ENCODE measurements at places on chromosomes 5 and 9.

GRCh38 chr5:156450778-156451177, 123.8 kb downstream of the SGCD start:
- no peak for DNase-seq

- DNase-seq: no peak
These were observed 24.6 kb upstream of the FBXL7 start for GRCh38 chr5:15475367-15475766.

DNA sequence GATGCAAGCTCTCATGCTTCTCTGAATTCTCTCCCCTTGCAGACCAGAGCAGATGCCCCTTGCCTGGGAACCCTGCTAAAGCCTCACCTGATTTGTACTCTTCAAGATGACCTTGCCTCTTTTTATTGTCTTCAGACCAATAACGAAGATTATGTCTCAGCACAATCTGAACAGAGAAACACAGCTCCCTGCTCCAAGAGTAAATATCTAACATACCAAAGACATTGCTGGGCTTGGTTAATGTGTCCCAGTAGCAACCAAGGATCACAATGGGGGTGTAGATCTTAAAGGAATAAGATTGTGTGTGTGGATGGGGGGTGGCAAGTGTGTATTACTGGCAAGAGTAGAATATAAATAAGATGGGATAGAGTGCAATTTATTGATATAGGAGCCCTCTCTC, 67.6 kb upstream of the LHFPL2 start:
- DNase-seq: no peak

GRCh38 chr5:135343413-135343812, 55.6 kb downstream of the MACROH2A1 start:
- DNase-seq: no peak

DNA sequence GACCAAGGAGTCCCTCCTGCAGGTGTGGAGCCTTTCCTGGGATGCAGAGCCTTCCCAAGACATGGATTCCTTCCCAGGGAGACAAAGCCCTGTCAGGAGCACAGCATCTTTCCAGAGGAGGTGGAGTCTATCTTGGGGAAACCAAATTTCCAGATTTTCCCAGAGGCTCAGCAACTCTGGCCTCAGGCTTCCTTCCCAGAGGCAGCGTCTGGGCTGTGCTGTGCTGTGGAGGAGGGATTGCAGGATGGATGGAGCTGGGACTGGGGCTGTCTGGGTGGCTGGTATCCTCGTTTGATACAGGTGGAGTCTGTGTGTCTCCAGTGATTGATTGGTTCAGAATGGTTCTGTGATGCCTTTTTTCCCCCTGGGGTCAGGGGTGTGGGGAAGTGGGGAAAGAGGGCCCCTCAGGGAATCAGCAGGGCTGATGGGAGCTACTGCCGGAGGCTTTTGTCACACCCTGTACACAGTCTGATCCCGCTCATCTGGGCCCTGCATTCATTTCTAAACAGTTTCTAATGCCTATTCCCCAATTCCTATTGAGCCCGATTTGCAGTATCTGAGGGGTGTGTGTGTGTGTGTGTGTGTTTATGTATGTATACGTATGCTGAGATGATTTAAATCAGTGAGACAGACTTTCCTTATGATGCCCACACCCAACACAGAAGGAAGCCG, 16.0 kb downstream of the OR13J1 start:
- no peak for DNase-seq

DNA sequence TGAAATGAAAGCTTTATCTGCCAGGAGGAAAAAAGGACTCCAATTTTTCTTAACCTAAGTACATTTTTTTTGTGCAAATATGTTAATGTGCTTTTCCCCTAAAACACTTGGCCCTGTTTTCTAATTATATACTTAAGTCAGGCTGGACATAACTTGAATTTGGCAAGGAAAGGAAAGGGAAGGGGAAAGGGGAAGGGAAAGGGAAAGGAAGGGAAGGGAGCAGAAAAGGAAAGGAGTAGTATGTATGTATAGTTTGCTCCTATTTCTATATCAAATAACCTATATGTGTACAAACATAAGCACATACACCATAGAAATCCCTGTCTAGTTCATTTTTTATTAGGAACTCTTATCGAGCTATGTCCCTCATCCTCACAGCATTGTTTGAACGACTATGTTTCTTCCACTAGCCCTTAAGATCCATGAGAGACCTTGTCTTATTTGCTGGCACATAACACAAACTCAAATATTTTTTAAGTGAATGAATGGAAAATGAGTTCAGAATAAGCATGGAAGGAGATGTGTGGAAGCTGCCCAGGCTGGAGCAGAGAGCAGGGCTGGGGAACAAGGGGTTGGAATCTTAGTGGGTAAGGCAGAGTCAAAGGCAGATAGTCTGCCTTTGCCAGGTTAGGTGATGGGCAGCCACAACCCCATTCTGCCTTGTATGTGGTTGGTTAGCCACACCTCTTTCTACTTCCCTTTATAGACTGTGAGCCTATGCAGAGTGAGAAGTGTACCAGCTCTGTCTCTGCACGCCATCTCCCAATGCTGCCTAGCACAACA, 70.0 kb downstream of the KLHL3 start:
- DNase-seq: peak; percentile 88

GRCh38 chr9:8536845-8537244, 737.3 kb upstream of the DMAC1 start:
- DNase-seq: no peak

- no peak for DNase-seq
These were observed 1716.1 kb upstream of the C9orf72 start for GRCh38 chr9:29289365-29289764.

DNA sequence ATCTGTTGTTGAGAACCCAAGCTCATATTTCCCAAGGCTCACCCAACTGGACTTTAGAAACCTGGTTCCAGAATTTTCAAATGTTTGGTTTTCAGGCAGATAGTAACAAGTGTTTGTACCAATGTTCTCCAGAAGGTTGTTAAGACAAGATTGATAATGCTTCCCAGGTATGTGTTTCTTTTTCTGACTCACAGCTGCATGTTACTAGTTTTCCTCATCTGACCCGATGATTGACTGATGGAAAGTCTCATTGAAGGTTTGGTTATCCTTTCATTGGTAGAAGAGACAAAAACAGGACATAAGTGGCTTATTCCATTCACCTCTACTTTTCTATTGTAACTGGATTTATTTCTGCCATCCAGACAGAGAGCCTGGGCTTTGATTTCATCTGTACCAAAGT, 10.4 kb downstream of the BASP1 start:
- no peak for DNase-seq

GRCh38 chr5:168874713-168875380, 295.7 kb upstream of the PANK3 start:
- peak; percentile 71 for DNase-seq

DNA sequence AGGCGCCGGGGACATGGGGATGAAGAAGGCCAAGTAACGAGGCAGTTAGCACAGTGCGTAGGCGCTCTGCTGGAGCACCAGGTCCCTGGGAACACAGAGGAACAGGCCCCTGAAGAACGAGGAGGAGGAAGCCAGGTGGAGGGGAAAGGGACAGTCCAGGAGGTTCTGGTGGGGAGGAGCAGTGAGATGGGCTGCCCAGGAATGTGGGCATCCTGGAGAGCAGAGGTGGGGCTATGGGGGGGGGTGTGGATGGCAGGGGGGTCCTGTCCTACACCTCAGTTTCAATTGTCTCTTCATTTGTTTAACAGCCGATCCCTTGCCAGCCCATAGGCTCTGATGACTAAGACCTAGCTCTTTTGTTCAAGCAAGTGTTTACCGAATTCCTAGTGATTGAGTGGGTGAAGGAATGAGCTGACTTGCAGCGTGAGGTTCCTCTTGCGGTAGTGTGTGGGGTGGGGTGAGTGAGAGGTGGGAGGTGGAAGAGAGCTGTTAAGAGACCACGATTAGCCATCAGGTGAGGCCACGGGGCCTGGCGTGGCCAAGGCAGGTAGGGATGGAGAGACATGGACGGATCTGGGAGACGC, 8.4 kb upstream of the PHYHD1 start:
- DNase-seq: no peak

DNA sequence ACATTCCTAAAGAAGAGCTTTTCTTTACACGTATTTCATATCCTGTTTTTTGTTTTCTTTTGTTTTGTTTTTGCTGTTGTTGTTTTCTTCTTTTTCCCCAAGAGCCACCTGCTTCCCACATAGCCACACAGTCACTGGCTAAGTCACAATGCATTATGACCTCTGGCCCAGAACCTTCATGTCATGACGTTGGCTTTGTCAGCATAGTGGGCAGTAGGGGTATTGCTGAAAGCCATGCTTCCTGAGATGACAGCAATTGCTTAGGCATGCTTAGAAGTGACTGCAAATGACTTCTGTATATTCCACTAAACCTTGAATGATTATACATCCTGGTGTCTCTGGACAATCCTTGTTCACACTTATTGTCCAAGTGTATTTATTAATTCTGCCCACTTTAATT, 375.8 kb downstream of the TAF11L14 start:
- DNase-seq: no peak

DNA sequence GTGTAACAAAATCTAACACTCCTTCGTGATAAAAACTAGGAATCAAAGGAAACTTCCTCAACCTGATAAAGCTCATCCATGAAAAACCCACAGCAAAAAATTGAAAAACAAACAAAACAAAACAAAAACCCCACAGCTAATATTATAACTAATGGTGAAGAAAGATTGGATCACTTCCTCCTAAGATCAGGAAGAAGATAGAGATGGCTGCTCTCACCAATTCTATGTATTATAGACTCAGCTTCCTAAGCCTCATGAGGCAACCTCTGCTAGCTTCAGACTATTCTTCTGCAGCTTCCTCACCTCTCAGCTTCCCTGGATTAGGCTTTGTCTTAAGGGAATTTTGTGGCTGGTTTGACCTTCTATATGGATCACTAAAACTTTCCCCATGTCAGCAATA, 40.1 kb downstream of the PHAX start:
- peak; percentile 18 for DNase-seq

DNA sequence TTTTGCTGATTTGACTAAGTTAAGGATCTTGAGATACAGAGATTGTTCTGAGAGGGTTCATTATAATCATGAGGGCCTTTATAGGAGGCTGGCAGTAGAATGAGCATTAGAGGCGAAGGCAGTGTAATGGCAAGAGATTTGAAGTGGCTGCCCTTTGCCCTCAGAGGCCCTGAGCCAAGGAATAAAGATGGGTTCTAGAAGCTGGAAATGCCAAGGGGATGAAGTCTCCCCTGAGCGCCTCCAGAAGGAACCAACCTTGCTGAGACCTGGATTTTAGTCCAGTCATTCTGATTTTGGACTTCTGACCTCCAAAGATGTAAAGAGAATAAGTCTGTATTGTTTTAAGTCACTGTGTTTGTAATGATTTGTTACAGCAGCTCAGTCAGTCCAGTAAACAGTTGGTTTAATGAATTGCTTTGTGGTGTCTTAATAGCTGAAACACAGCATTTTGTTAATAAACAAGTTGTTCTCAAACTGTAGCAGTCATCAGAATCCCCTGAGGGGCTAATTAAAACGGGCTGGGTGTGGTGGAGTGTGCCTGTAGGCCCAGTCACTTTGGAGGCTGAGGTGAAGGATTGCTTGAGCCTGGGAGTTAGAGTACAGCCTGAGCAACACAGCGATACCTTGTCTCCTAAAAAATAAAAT, 23.2 kb downstream of the GLRX start:
- no peak for DNase-seq

DNA sequence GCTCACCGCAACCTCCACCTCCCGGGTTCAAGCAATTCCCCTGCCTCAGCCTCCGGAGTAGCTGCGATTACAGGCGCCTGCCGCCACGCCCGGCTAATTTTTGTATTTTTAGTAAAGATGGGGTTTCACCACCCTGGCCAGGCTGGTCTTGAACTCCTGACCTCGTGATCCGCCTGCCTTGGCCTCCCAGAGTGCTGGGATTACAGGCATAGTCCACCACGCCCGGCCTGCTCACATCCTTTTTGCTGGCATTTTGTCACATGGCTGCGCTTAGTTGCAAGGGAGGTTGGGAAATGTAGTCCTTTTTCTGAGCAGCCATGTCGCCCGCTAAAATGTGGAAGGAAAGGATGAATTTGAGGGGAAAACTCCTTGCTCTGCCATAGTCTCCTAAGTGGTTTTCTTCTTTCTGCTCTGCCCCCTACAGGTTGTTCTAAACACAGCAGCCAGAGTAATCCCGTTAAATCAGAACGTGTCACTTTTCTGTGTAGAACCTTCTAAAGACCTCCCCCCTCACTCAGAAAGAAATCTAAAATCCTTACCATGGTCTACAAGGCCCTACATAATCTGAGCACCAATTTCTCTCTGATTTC, 57.8 kb upstream of the HSPA9 start:
- peak; percentile 76 for DNase-seq
